Neural crest cell (in vitro differentiated cells): ENCODE measurements at places on chromosomes 2 and 18.

DNA sequence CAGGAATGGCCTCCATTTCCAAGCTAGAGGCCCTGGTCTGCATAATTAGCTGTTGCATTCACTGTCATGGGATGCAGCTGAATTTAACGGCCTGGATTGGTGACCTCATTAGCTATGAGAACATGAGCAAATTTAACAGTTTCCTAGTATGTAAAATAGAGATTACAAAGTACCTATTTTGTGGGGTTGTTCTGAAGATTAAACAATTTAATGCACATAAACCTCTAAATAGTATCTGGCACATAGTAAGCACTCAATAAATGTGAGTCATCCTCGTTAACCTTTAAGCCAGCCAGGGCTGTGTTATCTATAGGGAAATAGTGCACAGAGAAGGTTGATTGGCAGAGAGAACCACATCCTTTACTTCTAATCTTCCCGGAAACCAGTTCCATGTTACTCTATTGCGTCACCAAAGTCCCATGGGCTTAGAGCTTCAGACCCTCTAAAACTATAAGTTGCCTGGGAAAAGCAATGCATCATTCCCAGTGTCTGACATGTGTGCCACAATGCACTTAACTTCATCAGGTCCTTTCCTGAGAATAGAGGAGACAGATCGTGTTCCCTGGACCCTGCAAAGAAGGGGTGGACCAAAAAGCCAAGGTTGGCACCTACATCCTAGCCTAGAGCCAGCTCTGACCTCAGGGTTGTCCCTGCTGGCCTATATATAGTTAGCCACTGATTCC lies 196.5 kb downstream of the LNPK start:
- H3K4me3 ChIP-seq: no peak overlapping the region
- no peak for DNase-seq
- H3K4me1 ChIP-seq: peaks cover 11% of the 10 kb centered on the region
- no peaks in the 10 kb centered on the region for H3K36me3 ChIP-seq
- no peak overlapping the region for H3K27ac ChIP-seq
- no peaks in the 10 kb centered on the region for H3K27me3 ChIP-seq

DNA sequence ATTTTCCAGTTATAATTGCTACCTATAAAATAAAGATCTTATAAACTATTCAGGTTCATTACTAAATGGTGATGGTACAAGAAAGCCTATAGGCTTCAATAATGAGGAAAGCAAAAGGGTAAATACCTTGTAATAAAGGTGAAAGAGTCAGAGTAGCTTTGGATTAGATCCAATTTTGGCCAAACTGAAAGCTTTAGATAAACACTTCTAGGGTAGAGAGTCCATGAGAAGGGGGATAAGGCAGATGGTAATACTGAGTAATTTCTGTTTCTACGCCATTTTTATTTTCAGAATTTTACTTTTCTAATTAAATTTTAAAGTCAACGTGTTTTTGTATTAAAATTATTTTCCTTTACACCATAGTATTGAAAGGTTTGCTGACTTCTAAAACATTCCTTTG lies 9.4 kb downstream of the CASP8 start:
- no peaks in the 10 kb centered on the region for H3K27me3 ChIP-seq
- H3K4me3 ChIP-seq: no peak overlapping the region
- no peaks in the 10 kb centered on the region for H3K36me3 ChIP-seq
- DNase-seq: no peak

DNA sequence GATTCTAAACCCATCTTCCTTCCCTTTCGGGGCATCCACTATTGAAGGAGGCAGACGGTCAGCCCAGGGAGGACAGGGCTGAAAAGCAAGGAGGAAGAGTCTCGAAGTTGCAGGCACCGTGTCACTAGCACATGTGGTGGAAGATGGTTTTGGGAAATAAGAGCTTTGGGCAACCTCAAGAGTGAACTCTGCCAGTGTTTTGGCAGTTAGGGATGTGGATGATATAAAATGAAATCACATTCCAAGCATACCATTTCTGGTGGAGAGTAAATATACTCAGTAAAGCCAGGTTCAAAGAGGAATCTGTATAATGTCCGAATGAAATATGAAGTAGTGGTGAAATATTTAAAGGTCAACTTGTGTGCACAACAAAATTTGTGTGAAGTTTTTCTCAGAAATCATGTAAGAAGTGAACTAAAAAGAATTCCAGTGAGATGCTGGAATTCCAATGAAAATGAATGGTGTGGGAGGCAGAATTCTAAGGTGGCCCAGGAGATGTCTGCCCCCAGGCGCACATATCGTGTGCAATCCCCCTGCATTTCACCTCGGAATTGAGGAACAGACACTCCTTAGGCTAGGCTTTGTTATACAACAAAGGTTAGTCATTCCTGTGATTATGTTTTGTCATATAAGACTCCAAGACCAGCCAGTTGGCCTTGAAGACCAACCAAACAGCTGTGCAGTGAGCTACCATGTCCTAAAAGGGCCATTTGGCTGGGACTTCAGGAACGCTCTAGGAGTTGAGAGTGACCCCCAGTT lies 147.1 kb downstream of the SH3BP4 start:
- H3K36me3 ChIP-seq: no peaks in the 10 kb centered on the region
- H3K4me3 ChIP-seq: no peak overlapping the region
- peak overlapping the region; percentile 16 for H3K27ac ChIP-seq
- DNase-seq: no peak

GRCh38 chr18:30595942-30596341 lies 446.6 kb downstream of the DSC3 start:
- H3K4me1 ChIP-seq: peaks cover 5% of the 10 kb centered on the region
- DNase-seq: no peak
- no peaks in the 10 kb centered on the region for H3K27me3 ChIP-seq
- H3K36me3 ChIP-seq: peaks cover 3% of the 10 kb centered on the region
- H3K27ac ChIP-seq: no peak overlapping the region
- H3K4me3 ChIP-seq: no peak overlapping the region

- no peaks in the 10 kb centered on the region for H3K27me3 ChIP-seq
- H3K36me3 ChIP-seq: no peaks in the 10 kb centered on the region
- no peak overlapping the region for H3K4me3 ChIP-seq
- H3K27ac ChIP-seq: no peak overlapping the region
Measured at GRCh38 chr2:215149894-215150293, 11.5 kb upstream of the ABCA12 start.

DNA sequence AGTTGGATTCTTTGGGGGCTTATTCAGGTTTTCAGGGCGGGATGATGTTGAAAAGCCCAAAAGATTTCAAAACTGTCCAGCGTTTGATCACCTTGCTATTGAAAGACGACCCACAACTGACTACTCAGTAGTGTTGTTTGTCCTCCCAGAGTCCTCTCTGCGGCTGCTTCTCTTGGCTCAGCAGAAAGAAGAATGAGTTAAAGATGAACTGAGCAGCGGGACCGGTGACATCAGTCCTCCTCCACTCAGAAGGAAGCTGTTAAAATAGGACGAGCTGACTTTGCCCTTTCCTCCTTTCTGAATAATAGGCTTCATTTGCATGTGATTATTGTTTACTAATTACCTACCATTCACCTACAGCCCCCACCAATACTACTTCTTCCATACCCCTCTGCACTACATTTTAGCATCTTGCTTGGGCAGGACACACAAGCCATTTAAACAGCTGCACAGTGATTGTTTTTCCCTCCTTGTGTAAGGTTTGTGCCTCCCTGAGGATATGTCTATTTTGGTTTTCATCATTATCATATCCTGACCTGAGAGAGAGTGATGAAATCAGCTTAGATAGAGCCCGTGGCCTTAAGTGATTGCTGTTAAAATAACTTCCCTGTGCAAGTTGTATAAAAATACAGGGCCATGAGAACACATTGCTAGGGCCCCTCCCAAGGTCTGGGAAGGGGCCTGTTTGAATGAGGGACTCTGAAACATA lies 261.8 kb downstream of the FHOD3 start:
- H3K27me3 ChIP-seq: no peaks in the 10 kb centered on the region
- DNase-seq: no peak
- H3K4me3 ChIP-seq: no peak overlapping the region
- no peak overlapping the region for H3K27ac ChIP-seq
- peaks cover 2% of the 10 kb centered on the region for H3K4me1 ChIP-seq

DNA sequence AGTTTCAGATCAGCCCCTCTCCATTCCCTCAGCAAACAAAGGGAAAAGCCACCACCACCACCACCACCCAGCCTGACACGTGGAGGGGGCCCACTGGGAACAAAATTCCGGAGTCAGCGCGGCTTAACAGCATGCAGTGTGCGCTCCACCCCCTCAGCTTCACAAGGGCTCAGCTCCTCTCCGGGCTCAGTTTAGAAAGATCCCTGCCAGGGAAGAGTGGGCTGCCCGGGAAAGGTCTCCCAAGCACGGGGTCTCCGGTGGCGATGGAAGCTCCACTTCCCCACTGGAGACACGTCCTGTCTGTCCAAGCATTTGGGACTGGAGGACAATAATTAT lies 55.7 kb downstream of the SNORC start:
- H3K4me1 ChIP-seq: peaks cover 8% of the 10 kb centered on the region
- peak overlapping the region; percentile 89 for H3K4me3 ChIP-seq
- H3K27ac ChIP-seq: no peak overlapping the region
- DNase-seq: no peak

DNA sequence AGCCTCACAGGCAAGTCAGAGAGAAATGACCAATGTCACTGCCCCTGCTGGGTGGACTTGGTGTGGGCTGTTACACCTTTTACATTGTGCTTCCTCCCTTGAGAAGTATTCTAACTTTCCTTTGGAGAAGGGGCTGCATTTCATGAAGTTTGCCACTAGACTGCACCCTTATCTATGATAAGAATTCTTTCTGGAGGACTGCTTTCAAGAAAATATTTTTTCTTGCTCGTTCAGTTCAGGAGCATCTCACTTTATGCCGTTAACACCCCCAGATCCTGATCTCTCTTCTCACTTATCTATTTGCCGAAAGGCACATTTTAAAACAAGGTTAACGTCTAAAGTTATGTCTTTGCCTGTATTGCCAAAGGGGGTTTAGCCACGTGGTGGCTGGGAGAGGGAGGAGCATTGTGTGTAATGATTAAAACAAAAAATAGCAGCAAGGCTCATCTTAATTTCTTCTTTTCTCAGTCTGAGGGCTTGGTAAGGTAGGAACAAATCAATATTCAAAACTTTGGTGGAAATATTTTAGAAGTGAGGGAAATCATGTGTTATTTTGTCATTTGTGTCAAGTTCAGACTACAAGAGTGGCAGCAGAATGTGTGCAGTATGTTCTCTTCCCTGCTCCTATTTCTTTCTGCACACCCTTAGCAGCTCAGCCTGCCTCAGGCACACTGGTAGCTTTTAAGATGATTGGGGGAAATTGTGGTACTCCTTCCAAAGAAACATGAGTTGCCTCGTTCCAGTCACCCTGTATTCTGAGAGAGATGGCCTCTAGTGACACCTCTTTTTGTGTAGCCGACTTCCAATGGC lies 1.6 kb upstream of the IGFBP5 start:
- no peak for DNase-seq
- H3K27ac ChIP-seq: peak overlapping the region; percentile 9
- no peaks in the 10 kb centered on the region for H3K36me3 ChIP-seq
- no peaks in the 10 kb centered on the region for H3K27me3 ChIP-seq
- H3K4me3 ChIP-seq: peak overlapping the region; percentile 91

GRCh38 chr18:25164848-25165811 lies 186.8 kb downstream of the ZNF521 start:
- H3K36me3 ChIP-seq: peaks cover 2% of the 10 kb centered on the region
- no peak overlapping the region for H3K4me3 ChIP-seq
- peaks cover 32% of the 10 kb centered on the region for H3K4me1 ChIP-seq
- no peak overlapping the region for H3K27ac ChIP-seq
- H3K27me3 ChIP-seq: no peaks in the 10 kb centered on the region
- no peak for DNase-seq

GRCh38 chr2:79200762-79201161 lies 41.2 kb upstream of the REG3A start:
- H3K4me1 ChIP-seq: peaks cover 12% of the 10 kb centered on the region
- H3K27me3 ChIP-seq: peaks cover 5% of the 10 kb centered on the region
- H3K27ac ChIP-seq: no peak overlapping the region

DNA sequence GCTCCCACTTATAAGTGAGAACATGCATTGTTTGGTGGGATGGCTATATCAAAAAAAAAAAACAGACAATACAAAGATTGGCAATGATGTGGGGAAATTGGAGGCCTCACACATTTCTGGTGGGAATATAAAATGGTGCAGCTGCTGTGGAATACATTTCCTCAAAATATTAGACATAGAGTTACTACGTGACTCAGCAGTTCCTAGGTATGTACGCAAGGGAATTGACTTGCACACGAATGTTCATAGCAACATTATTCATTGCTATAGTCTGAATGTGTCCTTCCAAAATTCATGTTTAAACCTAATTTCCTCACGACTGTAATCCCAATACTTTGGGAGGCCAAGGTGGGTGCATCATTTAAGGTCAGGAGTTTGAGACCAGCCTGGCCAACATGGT lies 2.3 kb upstream of the ARHGEF33 start:
- no peak overlapping the region for H3K27ac ChIP-seq
- H3K36me3 ChIP-seq: no peaks in the 10 kb centered on the region
- no peak for DNase-seq
- no peaks in the 10 kb centered on the region for H3K27me3 ChIP-seq
- H3K4me3 ChIP-seq: no peak overlapping the region

DNA sequence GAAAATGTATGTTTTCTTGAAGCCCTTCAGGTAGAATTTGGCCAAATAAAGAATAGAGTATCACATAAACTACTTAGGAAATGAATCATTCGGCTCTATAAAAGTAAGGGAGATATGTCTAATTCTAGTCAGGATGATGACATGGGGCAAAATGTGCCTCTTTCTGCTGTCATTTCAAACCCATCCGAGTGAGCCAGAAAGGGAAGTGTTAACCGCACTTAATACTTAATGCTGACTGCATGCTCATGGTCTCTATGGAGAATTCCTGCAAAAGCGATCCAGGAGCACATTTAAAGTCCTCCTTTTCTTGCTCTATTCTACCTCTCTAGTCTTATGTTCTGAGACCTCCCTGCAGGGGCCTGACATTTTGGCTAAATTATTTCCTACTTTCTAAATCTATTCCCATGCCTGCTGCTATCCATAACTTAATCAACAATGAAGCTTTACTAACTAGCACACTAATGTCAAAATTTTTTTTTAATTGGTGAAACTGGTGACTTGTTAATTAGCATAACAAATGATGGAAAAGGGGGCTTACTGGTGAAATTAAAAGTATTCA lies 127.4 kb downstream of the CDC42EP3 start:
- H3K27me3 ChIP-seq: peaks cover 6% of the 10 kb centered on the region
- no peak overlapping the region for H3K27ac ChIP-seq
- no peak overlapping the region for H3K4me3 ChIP-seq
- no peak for DNase-seq

DNA sequence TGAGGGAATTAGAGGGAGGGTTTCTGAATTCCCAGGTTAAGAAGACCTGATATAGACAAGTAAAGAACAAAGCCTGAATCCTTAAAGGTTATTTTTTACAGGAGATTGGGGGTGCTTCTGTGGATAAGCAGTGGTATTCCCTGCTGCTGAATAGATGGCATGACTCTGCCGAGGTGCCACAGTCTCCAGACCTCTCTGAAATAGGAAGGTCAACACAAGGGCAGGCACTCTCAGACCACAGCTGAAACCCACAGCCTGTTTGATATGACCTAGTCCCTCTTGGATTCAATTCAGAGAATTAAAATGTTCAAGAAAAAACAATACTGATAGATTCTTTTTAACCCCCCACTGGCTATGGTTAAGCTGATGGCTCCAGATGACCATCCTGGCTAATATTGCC lies 259.3 kb downstream of the PTGR3 start:
- peaks cover 2% of the 10 kb centered on the region for H3K36me3 ChIP-seq
- H3K27ac ChIP-seq: no peak overlapping the region
- no peak for DNase-seq
- no peak overlapping the region for H3K4me3 ChIP-seq
- peaks cover 20% of the 10 kb centered on the region for H3K4me1 ChIP-seq
